ENCODE measurements at places on chromosomes 4 and X.

DNA sequence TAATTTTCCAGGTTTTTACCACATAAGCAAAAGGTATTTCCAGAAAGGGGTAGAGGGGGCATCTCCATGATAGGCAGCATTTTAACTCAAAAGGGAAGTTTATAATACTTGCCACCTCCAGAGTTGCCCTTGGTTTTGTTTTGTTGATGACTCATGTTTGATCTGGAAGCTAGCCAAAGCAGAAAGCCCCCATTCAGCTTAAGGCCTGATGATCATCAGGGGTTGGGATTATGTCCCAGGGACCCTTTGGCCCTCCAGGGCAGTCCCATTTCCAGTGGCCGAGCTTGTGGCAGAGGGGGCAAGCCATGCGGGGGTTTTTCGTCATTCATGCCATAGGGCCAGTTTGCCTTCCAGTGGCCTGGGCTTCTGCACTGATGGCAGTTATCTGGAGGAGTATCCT, 143.0 kb upstream of the PLAC1 start:
- DNase-seq: peak; percentile 15

DNA sequence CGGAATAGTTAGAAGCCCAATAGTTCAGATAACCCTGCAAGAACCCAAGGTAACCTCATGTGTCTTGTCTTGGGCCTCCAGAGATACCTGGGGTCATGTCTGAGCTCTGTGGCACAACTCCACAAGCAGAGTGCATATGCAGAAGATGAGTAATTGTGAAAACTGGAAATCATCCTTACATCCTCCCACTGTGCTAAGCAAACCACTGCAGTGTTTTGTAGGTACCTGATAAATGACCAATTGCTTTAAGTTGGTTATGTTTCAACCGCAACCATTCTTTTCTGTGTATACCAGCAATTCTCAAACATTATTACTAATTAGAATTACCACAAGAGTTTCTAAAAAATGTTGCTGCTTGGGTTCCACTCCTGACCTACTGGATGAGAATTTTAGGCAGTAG, 73.2 kb downstream of the CBLL2 start:
- DNase-seq: peak; percentile 43

DNA sequence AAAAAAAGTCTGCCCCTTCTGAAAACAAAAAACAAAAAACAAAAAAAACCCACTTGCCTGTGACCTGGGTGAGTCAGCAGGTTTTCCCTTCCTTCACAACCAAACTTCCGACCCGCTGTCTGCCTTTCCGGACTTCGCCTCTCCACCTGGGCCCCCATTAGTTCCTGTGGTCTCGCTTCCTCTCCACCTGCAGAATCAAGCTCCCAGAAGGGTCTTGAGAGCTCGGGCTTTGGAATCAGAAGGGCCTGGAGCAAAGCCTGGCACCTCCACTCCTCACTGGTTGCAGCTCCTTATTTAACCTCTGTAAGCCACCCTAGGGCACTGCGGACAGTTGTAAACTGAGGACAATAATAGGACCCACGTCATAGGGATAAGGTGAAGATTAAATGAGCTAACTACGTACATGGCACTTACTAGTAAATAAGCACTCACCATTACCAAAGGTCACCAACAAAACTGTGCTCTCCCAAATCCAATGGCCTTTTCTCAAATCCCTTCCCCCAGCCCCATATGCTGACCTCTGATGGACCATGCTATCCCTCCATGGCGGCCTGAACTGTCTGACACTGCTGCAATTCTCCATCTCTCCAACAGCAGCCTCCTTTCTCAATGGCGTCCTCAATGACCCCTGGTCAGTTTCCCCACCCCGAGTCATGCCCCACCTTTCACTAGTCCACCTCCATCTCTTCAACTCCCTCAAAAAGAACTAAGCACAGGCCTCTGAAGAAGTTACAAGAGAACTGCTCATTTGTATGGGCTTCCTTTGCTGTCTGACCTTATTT, 64.2 kb downstream of the IRF2 start:
- no peak for DNase-seq

DNA sequence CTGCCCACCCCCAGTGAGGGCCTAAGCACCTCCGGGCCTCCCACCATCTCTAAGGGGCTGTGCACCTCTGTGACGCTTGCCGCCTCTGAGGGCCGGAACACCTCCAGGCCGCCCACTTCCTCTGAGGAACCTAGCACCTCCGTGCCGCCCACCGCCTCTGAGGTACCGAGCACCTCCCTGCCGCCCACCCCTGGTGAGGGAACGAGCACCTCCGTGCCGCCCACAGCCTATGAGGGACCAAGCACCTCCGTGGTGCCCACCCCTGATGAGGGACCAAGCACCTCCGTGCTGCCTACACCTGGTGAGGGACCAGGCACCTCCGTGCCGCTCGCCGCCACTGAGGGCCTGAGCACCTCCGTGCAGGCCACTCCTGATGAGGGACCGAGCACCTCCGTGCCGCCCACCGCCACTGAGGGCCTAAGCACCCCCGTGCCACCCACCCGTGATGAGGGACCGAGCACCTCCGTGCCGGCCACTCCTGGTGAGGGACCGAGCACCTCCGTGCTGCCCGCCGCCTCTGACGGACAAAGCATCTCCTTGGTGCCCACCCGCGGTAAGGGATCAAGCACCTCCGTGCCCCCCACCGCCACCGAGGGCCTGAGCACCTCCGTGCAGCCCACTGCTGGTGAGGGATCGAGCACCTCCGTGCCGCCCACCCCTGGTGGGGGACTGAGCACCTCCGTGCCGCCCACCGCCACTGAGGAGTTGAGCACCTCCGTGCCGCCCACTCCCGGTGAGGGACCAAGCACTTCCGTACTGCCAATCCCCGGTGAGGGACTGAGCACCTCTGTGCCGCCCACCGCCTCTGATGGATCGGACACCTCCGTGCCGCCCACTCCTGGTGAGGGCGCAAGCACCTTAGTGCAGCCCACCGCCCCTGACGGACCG, 977 bp downstream of the MAGEE1 start:
- DNase-seq: no peak

DNA sequence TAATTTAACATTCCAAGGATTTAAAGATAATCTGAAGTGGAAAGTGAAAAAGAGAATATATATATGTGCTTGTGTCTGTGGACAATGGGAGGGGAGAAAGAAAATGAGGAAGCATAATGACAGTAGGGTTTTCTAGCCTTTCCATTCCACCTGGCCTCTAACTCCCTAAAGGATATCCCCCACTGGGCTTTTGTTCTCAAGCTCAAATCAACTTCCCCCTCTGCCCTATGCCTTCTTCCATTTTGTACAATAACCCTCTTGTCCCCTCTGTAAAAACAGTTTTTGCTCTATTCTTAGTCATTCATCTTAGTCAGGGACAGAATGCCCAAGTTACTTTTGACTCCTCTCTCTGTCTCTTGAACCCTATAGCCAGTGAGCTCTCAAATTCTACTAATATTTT, 23.6 kb downstream of the ANTXR2 start:
- no peak for DNase-seq
